ENCODE measurements at places on chromosomes 7 and 10. TPM values are rescaled to one million over a fixed set of nuclear protein-coding genes. Genes with fewer than 3 reads are reported as not detected.

Gene RAPGEF5
- total RNA-seq, result 0.86 TPM

Gene PDE1C
- 4.7 TPM for total RNA-seq

Gene BICC1
- total RNA-seq, result 39.3 TPM

Gene DNAJC1
- 53.5 TPM for total RNA-seq

Gene EIF3B
- 189 TPM for total RNA-seq

Gene VAX1
- not detected for total RNA-seq

Gene TRIL
- under 0.01 TPM for total RNA-seq

Gene HNRNPA2B1
- 135 TPM for total RNA-seq
